ENCODE measurements at places on chromosomes 12 and 14. TPM values are rescaled to one million over a fixed set of nuclear protein-coding genes. Genes with fewer than 3 reads are reported as not detected.

The CLEC1A gene
- not detected for total RNA-seq

The KANSL2 gene
- 33.9 TPM for total RNA-seq

The GRIN2B gene
- total RNA-seq, result 2.0 TPM

The DUSP16 gene
- 0.25 TPM for total RNA-seq

The AMDHD1 gene
- 0.29 TPM for total RNA-seq

- no peak for DNase-seq
These were observed 10.3 kb upstream of the CACNB3 start for GRCh38 chr12:48807981-48808380.

DNA sequence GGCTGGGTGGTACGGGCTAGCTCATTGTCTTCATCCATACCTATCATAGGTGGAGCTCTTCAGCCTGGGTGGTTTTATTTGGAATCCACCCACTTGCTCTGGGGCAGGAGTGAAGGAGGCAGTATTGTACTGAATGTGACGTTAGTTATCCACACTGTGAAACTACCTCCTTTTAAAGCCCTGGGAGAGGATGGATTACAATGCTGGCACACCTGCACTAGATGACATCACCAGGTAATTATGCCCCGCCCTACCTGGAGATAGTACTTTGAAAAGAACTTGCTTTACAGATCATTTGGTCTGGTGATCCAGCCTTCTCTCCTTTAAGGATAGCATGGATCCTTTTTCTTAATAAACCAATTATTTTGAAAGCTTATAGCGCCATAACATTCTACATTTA, 78.0 kb downstream of the B4GALNT3 start:
- no peak for DNase-seq

DNA sequence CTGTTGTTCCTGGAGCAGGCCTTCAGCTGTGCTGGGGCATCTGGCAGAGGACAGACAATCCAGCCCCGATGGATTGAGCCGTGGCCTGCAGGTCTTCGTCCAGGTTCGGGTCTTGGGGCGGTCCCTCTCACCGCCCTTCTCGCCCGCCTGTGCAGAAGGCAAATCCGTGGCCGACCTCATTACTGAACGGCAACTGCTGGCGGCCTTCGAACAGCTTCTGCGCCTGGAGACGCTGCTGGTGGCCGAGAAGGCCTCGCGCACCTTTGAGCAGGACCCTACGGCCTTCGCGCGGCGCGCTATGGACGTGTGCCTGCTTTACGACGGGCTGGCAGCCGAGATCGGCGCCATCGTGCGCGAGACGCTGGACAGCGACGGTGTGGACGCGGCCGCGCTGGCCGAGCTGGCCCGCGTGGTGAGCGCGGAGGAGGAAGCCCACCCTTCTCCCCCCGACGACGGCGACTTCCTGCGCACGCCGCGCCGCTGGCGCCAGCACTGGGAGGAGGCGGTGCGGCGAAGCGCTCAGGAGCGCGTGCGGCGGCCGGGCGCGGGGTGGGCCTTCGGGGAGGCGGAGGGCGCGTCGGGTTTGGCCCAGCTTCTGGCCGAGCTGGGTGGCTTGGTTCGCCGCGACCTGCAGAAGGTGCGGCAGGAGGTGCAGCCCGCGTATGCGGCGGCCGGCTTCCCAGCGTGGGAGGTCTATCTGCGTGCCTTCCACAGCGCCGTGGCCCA, 7.6 kb downstream of the EXOC3L4 start:
- no peak for DNase-seq

- no peak for DNase-seq
These were observed 2.8 kb upstream of the TMEM52B start for GRCh38 chr12:10175846-10176636.

GRCh38 chr12:92362785-92363184, 217.1 kb upstream of the BTG1 start:
- DNase-seq, result no peak

DNA sequence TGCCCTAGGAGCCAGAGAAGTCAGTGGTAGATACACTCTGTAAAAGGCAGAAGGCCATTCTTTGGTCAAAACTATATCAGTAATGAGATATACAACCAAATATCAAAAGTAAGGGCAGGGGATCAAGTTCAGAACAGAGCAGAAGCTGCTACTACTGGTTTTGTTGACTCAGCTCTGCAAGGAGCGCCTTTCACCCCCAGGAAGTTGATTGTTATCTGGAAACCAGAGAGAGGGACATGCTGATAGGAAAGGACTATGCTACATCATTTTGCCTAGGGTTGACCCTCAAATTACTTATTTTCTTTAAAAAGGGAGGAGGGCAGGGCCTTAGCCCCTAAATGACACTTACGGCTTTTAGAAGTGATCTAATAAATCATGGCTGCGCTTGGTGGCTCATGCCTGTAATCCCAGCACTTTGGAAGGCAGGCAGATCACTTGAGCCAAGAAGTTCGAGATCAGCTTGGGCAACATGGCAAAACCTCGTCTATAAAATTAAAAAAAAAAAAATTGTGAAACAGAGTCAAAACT, 194.0 kb downstream of the KLHL28 start:
- DNase-seq, result no peak

DNA sequence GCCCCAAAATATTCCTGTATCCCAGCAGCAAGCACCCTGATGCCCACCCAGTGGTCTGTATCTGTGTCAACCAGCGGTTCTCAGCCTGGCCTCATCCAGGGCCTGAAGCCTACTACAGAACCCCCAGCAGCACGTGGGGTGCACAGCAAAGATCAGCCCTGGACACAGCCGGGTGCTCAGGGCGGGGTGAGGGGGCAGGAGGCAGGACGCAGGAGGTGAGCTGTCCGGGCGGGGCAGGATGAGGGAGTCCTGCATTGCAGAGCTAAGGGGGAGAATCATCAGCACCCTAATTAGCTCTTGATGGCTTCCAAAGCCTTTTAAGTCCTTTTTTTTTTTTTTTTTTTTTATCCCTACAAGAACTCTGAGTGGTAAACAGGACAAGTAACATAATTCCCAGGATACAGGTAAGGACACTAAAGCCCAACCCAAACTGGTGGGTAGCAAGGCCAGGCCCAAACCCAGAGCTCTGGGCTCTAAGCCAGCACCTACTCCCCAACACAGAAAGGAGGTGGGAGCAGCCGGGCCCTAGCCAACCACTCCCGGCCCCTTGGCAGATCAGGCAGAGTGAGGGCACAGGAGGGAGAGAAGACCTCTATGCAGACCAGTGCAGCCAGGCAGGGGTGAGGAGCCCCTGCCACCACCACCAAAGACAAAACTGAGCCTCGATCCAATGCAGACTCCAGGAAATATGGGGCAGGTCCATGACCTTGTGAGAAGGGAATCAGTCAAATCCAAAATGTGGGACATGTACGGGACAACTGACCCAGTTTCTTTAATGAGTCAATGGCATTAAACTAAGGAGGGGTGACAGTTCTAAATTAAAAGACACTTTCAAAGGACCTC, 32.3 kb upstream of the EIF5 start:
- DNase-seq, result no peak

- DNase-seq, result no peak
These were observed 86.0 kb downstream of the SCARB1 start for GRCh38 chr12:124777399-124778372.

DNA sequence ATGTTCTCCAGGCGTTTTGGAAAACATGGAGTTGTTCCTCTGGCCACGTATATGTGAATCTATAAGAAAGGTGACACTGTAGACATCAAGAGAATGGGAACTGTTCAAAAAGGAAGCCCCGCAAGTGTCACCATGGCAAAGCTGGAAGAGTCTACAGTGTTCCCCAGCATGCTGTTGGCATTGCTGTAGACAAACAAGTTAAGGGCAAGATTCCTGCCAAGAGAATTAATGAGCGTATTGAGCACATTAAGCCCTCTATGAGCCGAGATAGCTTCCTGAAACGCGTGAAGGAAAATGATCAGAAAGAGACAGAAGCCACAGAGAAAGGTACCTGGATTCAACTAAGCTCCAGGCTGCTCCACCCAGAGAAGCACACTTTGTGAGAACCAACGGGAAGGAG, 92.5 kb upstream of the EIF5 start:
- no peak for DNase-seq

GRCh38 chr12:54981796-54982195, 2.8 kb downstream of the TESPA1 start:
- DNase-seq, result no peak

- DNase-seq, result no peak
These were observed 81.2 kb downstream of the CCDC60 start for GRCh38 chr12:119415714-119416113.

DNA sequence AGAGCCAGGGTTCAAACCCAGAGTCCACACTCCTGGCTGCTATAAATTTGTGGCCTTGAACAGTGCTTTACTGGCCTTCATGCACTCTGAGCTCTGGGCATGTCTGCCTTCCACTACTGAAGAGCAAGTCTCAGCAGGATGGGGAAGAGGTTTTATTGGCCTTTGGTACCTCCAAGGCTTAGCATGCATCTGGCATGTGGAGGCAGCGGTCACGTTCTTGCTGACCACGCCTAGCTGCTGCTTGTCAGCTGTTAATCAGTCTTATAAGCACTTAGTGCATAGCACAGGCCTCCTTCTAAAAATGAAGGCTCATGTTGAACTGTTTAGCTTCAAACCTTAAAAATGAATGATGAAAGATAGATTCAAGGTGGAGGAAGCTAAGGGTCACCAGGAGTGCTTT, 177.5 kb downstream of the PELI2 start:
- no peak for DNase-seq

- no peak for DNase-seq
These were observed 332.7 kb downstream of the PDZRN4 start for GRCh38 chr12:41520869-41521268.

DNA sequence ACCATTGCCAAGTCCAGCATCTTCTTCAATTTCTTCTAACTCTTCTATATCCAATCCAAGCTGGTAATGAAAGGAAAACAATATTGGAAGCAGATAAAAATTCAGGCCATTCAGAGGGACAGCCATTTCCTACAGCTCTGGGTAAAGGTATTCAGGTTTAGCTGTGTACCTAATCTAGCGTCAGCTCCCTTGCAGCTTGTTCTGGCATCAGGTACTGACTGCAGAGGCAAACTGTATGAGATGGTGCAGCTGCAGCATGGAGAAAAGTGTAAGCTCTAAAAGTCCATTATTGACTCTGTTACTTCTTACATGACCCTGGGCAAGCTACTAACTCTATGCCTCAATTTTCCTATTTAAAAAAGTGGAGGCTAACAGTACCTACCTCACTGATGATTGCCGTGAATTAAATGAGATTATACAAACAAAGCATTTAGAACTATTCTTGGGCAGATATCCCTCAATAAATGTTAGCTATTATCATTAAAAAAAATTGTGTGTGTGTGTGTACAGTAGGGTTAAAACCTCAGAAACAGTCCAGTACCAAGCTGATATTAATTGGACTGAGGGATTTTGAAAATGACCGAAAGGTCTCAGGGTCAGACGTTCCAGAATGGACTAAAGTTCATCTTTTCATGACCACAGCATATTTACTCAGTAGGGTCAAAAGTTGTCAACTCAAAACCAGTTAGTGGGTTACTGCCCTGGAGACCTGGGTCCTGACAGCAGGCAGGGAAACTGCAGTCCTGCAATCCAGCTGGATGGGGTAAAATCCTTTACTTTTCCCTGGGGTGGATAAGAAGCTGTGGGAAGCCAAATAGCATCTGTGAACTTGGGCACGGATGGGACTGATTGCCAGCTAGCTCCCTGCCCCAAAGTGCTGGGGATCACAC, 8.9 kb downstream of the PYGL start:
- no peak for DNase-seq

GRCh38 chr12:16492820-16493797, 112.9 kb downstream of the LMO3 start:
- no peak for DNase-seq

GRCh38 chr12:91717804-91718203, 427.8 kb downstream of the BTG1 start:
- no peak for DNase-seq

- no peak for DNase-seq
These were observed 98.2 kb downstream of the BTG1 start for GRCh38 chr12:92047393-92047826.

DNA sequence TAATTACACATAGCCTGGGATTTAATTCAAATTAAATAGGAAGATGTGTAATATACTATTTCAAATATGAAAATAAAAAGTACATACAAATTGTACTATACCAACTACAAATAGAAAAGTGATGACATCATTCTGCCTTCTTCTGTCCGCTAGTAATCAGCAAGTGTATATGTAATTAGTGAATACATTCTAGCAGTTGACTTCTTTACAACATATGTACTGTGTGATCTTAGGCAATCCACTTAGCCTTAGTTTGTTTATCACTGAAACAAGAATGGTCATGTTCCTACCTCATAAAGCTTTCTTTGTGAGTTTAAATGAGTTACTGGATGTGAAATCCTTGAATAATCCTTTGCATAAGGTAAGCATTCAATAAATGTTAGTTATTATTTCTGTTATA, 7.8 kb upstream of the LUM start:
- no peak for DNase-seq

DNA sequence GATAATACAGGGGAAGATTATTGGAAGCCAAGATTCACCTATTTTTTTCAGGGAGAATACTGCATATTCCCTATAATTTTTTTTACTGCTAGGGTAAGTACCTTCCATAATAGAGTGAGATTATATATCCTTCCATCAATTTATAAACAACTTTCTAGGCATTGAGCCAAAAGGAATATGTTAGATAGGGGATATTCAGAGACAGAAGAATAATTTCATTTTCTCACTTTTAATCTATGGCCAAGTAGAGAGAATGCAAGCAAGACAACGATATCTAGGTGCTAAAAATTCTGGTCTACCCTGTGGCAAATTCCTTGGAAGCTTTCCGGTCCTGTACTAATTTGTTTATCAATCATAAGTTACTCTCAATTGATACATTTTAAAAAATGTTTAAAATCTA, 69.7 kb upstream of the STAC3 start:
- no peak for DNase-seq

- no peak for DNase-seq
These were observed 26.9 kb upstream of the IGF1 start for GRCh38 chr12:102507301-102507700.

Data from Karpas-422 (cell line).